ENCODE measurements at places on chromosomes 5 and 9.

DNA sequence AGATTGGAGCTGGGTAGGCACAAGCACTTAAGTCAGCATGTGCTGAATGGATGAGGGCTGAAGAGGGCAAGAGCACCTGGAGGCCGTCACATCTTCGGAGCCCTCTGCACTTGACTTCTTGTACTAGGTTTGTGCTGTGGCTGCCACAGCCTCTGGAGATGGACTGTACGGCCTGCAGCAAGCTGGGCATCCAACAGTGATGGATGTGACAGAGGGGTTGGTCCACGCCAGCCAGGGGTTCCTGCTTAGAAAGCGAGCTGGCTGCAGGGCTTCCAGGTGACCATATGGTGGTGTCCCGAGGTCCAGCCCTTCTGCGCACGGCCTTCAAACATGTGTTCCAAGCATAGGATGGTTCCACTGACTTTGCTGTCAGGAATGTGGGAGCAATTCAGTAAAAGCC, 65.1 kb upstream of the PHYKPL start:
- DNase-seq = no peak

- DNase-seq = no peak
These were observed 5.3 kb upstream of the UBLCP1 start for GRCh38 chr5:159257629-159258283.

- DNase-seq = no peak
These were observed 265.8 kb upstream of the IRX4 start for GRCh38 chr5:2148312-2149194.

- no peak for DNase-seq
These were observed 79.0 kb upstream of the PTCH1 start for GRCh38 chr9:95595721-95596295.

GRCh38 chr5:40716000-40716399, 36.3 kb downstream of the PTGER4 start:
- DNase-seq = no peak

GRCh38 chr5:40033411-40033810, 608.6 kb upstream of the DAB2 start:
- no peak for DNase-seq

GRCh38 chr5:148816782-148817181, 9.6 kb upstream of the ADRB2 start:
- DNase-seq = no peak

GRCh38 chr9:2720179-2720654, 2.9 kb downstream of the KCNV2 start:
- DNase-seq = no peak

- DNase-seq = no peak
These were observed 27.8 kb upstream of the CSF1R start for GRCh38 chr5:150114102-150114641.

GRCh38 chr9:37405764-37406380, 16.6 kb upstream of the GRHPR start:
- DNase-seq = no peak

GRCh38 chr5:162721125-162721524, 653.6 kb downstream of the GABRG2 start:
- DNase-seq = no peak

DNA sequence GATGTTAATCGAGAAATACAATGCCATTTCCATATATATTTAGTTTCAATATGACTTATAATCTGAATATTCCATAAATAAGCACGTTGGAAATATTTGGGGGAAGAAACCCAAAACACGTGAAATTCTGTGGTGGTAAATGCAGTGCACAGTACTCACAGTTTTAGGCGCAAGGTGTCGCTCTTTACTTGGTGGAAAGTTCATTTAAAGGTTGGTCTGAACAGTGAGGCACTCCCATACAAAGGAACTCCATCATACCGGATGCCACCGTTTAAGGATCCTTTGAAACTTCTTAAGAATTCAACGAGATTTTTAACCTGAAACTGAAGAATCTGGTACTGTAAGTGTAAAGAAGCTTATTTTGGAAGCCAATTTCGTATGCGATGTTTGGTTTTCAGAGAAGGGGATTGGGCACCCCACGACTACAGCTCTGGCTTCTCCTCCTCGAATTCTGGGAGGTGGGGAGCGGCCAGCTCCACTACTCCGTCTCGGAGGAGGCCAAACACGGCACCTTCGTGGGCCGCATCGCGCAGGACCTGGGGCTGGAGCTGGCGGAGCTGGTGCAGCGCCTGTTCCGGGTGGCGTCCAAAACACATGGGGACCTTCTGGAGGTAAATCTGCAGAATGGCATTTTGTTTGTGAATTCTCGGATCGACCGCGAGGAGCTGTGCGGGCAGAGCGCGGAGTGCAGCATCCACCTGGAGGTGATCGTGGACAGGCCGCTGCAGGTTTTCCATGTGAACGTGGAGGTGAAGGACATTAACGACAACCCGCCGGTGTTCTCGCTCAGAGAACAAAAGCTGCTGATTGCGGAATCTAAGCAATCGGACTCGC, at the start of gene PCDHA11:
Gene PCDHA11 (plus strand): TSS at position 237 of the 834 bp plus-strand sequence. CDS start 147 bp downstream, at position 384.
- DNase-seq = peak; percentile 41

GRCh38 chr9:69945671-69946141, 97.9 kb upstream of the MAMDC2 start:
- DNase-seq = no peak

Data from NCI-H1436 (cell line).